ENCODE measurements at places on chromosomes 1 and 21. TPM values are rescaled to one million over a fixed set of nuclear protein-coding genes. Genes with fewer than 3 reads are reported as not detected.

The MAN1C1 gene
- 0.07 TPM for total RNA-seq

The NPHS2 gene
- not detected for total RNA-seq

The FCRL5 gene
- total RNA-seq = not detected

The WNT9A gene
- 0.53 TPM for total RNA-seq

The LCE1B gene
- 0.42 TPM for total RNA-seq

The SPATA17 gene
- total RNA-seq = 0.78 TPM

The SHISA4 gene
- 2.4 TPM for total RNA-seq

The RIMS3 gene
- total RNA-seq = 1.4 TPM

The TMEM52 gene
- 1.8 TPM for total RNA-seq

DNA sequence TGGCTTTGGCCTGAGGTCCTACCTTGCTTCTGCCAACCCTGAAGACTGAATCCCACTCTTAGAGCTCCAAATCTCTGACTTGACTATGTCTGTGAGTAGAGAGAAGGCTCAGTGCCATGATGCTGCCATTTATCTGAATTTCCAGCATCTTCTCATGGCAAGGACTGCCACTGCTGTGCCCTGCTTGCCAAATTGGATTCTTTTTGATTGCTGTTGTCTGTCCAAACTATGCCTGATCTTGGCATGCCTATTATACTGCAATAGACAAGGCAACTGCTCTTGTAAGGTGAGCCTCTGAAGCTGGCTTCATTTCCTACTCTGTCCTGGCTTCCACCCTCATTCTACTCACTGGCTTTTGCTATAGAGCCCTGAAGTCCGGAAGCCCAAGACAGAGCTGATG, 210.2 kb downstream of the SLC44A5 start:
- no peak for DNase-seq

GRCh38 chr1:53342735-53343470, 15.0 kb upstream of the LRP8 start:
- no peak for DNase-seq

GRCh38 chr21:41630249-41630648, 122.3 kb upstream of the TMPRSS2 start:
- DNase-seq = peak; percentile 99

DNA sequence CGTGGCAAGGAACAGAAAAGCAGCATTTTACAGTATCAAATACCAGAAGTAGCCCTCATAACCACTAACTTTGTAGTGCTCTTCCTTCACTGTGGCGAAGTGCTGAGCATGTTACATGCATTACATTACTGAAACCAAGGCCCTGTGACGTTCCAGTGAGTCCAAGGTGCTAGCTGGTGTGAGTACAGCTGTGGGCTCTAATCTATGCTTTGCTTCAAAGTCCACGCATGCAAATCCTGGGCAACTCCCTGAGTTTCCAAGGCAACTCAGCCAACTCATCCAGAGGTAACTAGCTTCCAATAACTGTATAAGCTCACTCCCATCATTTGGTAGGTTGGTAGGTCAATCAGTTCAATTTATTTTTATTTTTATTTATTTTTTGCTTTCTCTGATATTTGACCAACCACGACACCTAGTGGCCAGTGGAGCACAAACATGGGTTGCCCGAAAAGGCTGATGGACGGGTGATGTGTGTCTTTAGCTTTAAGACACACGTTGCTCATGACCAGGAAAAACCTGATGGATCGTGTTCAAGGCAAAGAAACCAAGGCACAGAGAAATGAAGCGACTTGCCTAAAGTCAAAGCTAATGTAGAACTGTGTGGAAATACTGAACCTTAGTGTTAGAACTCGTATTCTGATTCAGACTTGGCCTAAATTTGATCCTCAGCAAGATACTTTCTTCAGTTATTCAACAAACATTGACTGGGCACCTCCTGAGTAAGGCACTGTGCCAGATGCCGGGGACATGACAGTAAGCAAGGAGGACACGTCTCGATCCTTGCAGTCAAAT, 73.0 kb downstream of the GNG12 start:
- DNase-seq = peak; percentile 72

GRCh38 chr1:107277022-107277421, 136.2 kb downstream of the NTNG1 start:
- DNase-seq = no peak

DNA sequence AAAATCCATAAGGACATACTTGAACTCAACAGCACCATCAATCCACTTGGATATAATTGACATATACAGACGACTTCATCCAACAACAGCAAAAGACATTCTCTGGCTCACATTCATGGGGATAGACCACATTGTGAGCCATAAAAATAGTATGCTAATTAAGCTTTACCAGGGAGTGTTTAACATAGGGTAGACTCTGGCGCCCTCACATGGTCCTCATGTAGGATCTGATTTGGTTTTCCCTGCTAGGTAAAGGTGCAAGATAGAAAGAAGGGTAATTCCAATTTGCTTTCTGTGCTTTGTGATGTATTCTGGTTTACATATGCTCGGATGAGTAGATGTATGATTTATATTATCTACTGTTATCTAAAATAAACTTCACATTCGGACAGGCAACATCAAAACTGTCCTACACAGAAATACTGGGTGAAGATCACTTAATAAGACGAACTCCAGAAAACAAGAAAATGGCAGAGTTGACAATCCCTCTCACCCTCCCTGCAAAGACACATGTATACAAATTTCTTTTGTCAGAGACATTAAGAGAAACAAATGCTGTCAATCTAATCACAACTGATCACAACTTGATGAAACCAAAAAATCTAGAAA, 27.7 kb downstream of the CR1L start:
- DNase-seq = peak; percentile 60

GRCh38 chr1:13708380-13708982, 8.5 kb downstream of the PRDM2 start:
- DNase-seq = peak; percentile 15

- peak; percentile 14 for DNase-seq
These were observed 49.2 kb upstream of the C1orf198 start for GRCh38 chr1:230917284-230918135.

- DNase-seq = no peak
These were observed 16.7 kb upstream of the PRDM15 start for GRCh38 chr21:41895643-41896493.

- DNase-seq = no peak
These were observed 12.3 kb upstream of the OR10J5 start for GRCh38 chr1:159548126-159548525.

GRCh38 chr1:80666073-80666472, 1134.7 kb upstream of the ADGRL2 start:
- DNase-seq = no peak

DNA sequence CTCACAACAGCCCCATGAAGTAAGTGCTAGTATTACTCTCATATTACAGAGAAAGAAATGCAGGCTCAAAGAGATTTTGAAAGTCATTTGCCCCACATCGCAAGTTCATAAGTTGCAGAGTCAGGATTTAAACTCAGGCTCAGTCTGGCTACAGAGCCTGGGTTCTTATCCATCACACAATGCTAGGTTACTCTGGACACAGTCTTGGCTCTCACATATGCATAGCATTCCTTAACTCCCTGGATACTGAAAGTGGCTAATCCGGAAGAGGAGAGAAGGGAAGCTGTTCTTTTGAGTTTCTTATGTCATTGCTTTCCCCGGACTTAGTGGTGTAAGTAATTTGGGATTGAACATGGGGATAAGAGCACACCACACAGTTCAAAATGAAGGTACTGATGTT, 357.4 kb upstream of the PLXNA2 start:
- no peak for DNase-seq

DNA sequence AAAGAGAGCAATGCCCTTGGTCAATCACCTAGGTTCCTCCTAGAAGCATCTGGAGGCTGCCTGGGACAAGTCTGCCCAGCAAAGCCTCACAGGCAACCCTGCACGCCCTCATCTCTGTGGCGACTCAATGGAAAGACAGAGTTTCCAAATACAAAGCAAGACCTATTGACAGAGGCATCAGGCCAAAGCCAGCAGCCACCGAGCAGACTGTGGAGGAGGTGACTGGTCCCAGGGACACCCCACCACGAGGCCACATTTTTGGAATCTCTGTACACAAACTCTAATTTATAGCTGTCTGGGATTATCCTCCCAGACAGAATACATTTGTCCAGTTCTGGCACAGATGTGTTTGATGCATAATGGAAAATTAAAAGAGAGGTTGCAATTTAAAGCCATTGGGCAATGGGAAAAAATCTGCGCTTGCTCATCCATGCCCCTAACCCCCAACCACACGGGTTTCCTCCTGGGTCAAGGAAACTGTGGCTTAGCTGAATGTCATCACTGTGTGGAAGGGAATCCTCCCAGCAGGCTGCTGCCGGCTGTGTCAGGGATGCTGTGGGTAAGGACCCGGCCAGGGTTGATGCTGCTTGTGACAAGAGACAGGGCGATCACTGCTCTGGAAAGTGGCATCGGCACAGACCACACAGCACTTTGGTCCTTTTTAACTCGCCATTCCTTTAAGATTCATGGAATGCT, 14.3 kb downstream of the TSPAN2 start:
- DNase-seq = no peak

GRCh38 chr1:151237678-151238466, 16.7 kb upstream of the PSMD4 start:
- no peak for DNase-seq

DNA sequence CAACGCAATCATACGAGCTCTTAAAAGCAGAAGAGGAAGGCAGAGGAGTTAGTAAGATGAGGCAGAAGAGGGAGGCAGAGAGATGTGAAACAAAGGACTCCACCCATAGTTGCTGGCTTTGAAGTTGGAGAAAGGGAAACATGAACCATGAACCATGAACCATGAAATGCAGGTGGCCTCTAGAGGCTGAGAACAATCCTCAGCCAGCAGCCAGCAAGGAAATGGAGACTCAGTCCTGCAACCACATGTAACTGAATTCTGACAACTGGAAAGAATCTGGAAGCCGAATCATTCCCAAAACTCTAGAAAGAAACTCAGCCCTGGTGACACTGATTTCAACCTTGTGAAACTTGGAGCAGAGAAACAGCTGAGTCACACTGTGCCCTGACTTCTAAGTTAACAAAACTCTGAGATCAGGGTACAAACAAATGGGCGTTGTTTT, 10.1 kb downstream of the DIPK1A start:
- DNase-seq = peak; percentile 64

- no peak for DNase-seq
These were observed 23.4 kb downstream of the SAMSN1 start for GRCh38 chr21:14522736-14523135.

- DNase-seq = peak; percentile 28
These were observed 15.9 kb upstream of the RAB4A start for GRCh38 chr1:229254910-229255541.

GRCh38 chr1:92218559-92218958, 844 bp downstream of the C1orf146 start:
- DNase-seq = no peak

GRCh38 chr1:93698329-93699048, 16.9 kb upstream of the BCAR3 start:
- DNase-seq = peak; percentile 89

- DNase-seq = no peak
These were observed 156.6 kb upstream of the RAB4A start for GRCh38 chr1:229114315-229114714.

DNA sequence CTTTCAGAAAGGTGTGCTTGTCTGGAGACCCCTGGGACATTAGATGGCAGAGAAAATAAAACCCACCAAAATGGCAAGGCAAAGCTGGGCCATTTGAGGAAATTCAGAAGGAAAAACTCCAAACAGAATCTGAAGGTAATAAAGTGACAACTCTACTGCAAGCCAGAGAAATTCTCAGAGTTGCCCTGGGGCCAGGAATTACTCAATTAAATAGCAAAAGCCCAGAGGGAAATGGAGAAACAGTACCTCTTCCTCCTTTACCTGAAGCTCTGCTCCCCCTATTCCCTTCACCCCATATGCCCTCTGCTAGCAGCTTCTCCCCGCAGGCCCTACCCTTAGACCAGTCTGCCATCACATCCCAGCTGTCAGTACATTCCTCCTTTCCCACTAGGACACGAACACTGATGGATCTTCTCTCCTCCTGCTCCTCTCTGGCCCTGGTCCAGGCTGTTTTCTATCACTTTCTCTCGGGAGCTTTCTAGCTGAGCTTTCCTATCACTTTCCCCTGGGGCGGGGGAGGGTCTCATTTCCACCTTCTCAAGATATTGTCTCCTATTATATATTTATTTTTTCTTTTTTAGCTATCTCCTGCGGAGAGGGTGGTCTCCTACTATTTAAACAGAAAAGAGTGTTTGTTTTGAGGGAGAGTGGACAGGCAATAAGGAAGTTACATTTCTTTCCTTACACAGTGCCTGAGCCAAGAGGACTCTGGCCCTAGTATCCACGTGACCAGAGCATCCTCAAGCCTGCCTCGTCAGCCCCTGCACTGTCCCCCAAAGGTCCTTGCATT, 47.7 kb upstream of the RBM15 start:
- no peak for DNase-seq

DNA sequence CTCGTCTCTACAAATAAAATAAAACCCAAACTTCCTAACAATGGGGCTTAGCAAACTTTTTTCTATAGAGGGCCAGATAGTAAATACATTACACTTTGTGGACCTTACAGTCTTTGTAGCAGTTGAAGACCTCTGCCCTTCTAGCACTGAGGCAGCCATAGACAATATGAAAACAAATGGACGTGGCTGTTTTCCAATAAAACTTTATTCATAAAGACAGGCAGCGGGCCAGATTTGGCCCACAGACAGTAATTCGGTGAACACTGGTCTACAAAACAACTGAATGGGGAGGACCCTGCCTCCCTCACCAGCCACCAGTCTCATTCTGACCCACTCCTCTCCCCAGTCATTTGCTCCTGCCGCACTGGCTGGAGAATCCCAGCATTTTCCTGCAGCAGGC, 162.3 kb downstream of the KAZN start:
- no peak for DNase-seq
